ENCODE measurements at places on chromosomes 2 and 18.

GRCh38 chr2:58387701-58388100 is 146.6 kb upstream of the FANCL start:
- DNase-seq = no peak

- no peak for DNase-seq
Measured at GRCh38 chr2:100903534-100904258, 83.8 kb downstream of the NPAS2 start.

DNA sequence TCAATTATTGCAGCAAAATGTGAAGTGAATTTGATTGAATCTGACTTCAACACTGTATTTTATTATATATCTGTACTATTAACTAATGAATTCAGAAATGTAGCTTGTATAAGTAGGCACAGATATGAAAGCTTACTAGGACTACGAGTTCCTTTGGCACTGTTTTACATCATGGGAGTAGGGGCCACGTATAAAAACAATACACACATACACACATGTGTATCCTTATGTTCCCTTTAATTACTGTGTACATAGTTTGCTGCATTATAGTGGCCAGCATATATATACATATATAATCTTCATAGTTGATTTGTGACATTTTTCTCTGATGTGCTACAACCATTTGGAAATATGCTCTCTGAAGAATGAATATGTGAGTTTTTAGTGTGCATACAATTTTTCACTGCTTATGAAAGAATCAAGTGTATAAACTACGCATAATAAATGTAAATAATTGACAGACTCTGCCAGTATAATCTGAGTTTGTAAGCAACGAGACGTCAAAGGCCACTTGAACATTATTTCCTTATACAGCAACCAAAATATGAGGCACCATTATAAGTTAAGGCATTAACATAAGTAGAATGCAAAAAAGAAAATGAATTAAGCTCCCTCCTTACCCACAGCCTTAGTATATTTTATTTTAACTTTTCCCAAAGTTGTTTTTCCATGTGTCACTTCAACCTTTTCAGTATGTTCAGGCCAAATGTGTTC is 98.1 kb upstream of the GALNT5 start:
- no peak for DNase-seq

- DNase-seq = no peak
Measured at GRCh38 chr18:41753826-41754225, 201.2 kb upstream of the PIK3C3 start.

DNA sequence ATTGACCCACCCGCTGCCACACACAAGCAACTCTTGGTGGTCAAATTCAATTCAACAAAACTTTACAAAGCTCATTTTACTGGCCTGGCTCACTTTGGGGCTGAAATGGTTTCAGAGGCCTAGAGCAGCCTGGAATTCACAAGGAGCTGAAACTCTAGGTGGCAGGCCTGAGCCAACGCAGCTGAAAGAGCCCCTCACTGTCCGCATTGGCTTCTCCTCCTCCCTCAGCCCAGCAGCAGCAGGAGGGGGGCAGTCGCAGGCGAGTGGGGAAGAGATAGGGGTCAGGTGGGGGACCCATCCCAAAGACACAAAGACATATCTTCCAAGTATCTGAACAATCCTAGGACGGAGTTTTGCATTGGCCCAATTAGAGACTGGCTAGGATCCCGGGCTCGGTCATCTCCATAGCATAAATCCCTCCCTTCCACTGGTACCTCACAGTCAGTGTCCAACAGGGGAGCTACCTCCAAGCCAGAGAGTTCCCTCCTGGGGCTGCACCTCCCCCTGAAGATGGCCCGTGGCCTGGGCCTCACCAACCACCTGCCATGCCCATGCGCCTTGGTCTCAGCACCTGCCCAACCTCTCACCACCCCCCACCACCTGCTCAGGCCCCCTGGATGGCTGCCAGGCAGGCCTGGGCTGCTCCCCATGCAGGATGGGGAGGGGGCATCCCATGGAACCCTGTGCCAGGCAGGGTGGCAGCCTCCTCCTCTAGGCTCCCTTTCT is 113.4 kb downstream of the ZBTB7C start:
- no peak for DNase-seq
